Left ventricle myocardium inferior (tissue), 1 donor: ENCODE measurements at places on chromosomes 12 and 14. TPM values are rescaled to one million over a fixed set of nuclear protein-coding genes. Genes with fewer than 3 reads are reported as not detected.

Gene AACS
- total RNA-seq = 11.5 TPM

Gene KRT3
- not detected for total RNA-seq

Gene BCL11B
- total RNA-seq = 0.11 TPM

- H3K36me3 ChIP-seq = no peaks in the 10 kb centered on the region
- H3K4me1 ChIP-seq = no peaks in the 10 kb centered on the region
- DNase-seq = no peak
- H3K27ac ChIP-seq = no peak overlapping the region
- peaks cover 60% of the 10 kb centered on the region for H3K27me3 ChIP-seq
Observed at GRCh38 chr14:100575266-100575995, 11.8 kb downstream of the BEGAIN start.

GRCh38 chr14:37545174-37545573 is 49.9 kb downstream of the FOXA1 start:
- no peak overlapping the region for H3K4me3 ChIP-seq
- no peak overlapping the region for H3K27ac ChIP-seq
- no peaks in the 10 kb centered on the region for H3K4me1 ChIP-seq
- DNase-seq = no peak

Gene ATN1
- 71.4 TPM for total RNA-seq

DNA sequence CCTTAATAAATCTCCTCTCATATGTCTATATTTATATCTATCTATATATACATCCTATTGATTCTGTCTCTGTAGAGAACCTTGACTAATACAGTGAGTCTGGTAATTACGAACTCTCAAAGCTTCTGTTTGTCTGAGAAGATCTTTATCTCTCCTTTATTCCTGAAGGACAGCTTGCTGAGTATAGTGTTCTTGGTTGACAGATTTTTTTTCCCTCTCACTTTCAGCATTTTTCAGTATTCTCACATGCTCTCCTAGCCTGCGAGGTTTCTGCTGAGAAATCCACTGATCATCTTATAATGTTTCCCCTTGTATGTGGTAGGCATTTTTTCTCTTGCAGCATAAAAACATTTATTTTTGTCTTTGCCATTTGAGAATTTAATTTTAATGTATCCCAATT is 67.1 kb downstream of the GPHN start:
- no peaks in the 10 kb centered on the region for H3K36me3 ChIP-seq
- H3K27ac ChIP-seq = no peak overlapping the region
- H3K27me3 ChIP-seq = no peaks in the 10 kb centered on the region

Gene ITFG2
- total RNA-seq = 12.4 TPM

DNA sequence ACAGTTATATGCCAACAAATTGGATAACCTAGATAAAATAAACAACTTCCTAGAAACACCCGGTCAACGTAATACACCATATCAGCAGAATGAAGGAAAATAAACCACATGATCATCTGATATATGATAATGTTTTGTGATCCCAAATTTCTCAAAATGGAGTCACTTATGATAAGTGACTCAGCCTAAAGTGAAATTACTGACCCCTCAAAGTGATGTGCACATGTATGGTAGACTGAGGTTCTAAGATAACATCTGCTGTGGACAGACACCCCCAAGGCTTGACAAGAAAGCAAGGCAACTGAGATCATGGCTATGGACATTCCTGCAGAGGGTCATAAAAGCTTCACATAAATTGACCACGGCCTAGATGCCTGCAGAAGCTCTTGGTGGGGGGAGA is 105.1 kb upstream of the DCN start:
- H3K4me3 ChIP-seq = no peak overlapping the region
- no peak overlapping the region for H3K27ac ChIP-seq
- H3K4me1 ChIP-seq = no peaks in the 10 kb centered on the region
- DNase-seq = no peak
- no peaks in the 10 kb centered on the region for H3K36me3 ChIP-seq
- no peaks in the 10 kb centered on the region for H3K27me3 ChIP-seq

Gene LMNTD1
- total RNA-seq = not detected

Gene CALCOCO1
- total RNA-seq = 201 TPM

- H3K27ac ChIP-seq = no peak overlapping the region
- DNase-seq = no peak
- H3K36me3 ChIP-seq = no peaks in the 10 kb centered on the region
- no peaks in the 10 kb centered on the region for H3K27me3 ChIP-seq
- no peaks in the 10 kb centered on the region for H3K4me1 ChIP-seq
Observed at GRCh38 chr12:19110221-19110940, 19.2 kb upstream of the PLEKHA5 start.

DNA sequence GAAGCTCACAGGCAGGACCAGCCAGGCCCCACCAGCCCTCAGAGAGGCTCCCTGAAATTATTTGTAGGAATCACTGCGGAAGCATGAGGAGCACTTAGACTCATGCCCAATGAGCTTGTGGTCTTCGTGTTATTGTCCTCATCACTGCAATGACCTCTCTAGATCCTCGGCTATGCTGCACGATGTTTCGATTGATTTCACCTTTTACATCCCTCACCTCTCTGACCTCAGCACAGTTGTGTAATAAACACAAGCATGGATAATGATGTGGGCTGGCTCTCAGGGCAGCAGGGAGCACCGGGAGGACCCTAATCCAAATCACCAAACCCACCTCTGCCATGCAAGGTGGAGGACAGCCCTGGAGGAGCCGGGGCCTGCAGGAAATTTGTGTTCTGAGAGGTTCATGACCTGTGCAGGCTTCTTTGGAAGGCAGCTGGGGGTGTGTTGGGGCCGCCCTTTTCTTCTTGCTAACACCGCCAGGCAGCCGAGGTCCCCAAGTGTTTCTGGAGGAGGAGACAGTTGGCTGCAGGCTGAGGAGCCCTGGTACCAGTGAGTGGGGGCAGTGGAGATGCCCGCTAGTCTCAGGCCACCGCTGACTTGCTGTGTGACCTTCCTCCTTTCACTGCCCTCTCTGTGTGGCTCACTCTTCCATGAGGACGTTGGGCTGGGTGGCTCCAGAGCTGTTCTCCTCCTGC is 29.5 kb upstream of the EML1 start:
- H3K27me3 ChIP-seq = no peaks in the 10 kb centered on the region
- no peak for DNase-seq
- H3K36me3 ChIP-seq = no peaks in the 10 kb centered on the region

GRCh38 chr12:269191-269590 is 6.6 kb upstream of the SLC6A13 start:
- no peak for DNase-seq
- H3K4me3 ChIP-seq = no peak overlapping the region
- H3K27ac ChIP-seq = no peak overlapping the region
- H3K27me3 ChIP-seq = no peaks in the 10 kb centered on the region
- H3K4me1 ChIP-seq = peaks cover 29% of the 10 kb centered on the region
- H3K36me3 ChIP-seq = no peaks in the 10 kb centered on the region

Gene RGS6
- total RNA-seq = 23.0 TPM

GRCh38 chr14:88045705-88046104 is 40.8 kb downstream of the GPR65 start:
- H3K27me3 ChIP-seq = peaks cover 14% of the 10 kb centered on the region
- H3K27ac ChIP-seq = peak overlapping the region; percentile 42
- no peak for DNase-seq
- no peaks in the 10 kb centered on the region for H3K36me3 ChIP-seq
- H3K4me3 ChIP-seq = no peak overlapping the region
- no peaks in the 10 kb centered on the region for H3K4me1 ChIP-seq

- peaks cover 4% of the 10 kb centered on the region for H3K36me3 ChIP-seq
- no peak for DNase-seq
- peaks cover 24% of the 10 kb centered on the region for H3K4me1 ChIP-seq
- no peaks in the 10 kb centered on the region for H3K27me3 ChIP-seq
- no peak overlapping the region for H3K4me3 ChIP-seq
Observed at GRCh38 chr12:62484233-62484632, 17.6 kb downstream of the MON2 start.

Gene MSRB3
- 125 TPM for total RNA-seq

Gene ADCY6
- total RNA-seq = 98.4 TPM

DNA sequence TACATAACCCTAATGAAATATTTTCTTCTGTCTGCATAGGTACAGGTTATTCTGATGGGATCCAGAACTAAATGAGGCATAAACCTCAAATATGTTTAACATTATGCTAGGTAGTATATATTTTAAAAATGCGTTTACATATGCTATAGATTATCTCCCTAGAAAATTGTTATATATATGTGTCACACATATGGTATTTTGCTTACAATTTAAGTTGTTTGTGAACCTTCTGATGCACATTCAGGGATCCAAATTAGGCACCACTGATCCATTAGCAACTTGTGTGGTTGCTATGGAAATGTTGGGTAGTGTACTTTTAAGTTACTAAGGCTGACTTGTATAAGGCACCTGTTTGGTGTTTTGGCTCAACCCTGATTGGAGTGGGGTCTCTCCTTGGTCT is 456.7 kb downstream of the AEBP2 start:
- peaks cover 36% of the 10 kb centered on the region for H3K4me1 ChIP-seq
- no peaks in the 10 kb centered on the region for H3K36me3 ChIP-seq
- peak overlapping the region; percentile 71 for H3K27ac ChIP-seq
- H3K4me3 ChIP-seq = no peak overlapping the region
- no peak for DNase-seq

DNA sequence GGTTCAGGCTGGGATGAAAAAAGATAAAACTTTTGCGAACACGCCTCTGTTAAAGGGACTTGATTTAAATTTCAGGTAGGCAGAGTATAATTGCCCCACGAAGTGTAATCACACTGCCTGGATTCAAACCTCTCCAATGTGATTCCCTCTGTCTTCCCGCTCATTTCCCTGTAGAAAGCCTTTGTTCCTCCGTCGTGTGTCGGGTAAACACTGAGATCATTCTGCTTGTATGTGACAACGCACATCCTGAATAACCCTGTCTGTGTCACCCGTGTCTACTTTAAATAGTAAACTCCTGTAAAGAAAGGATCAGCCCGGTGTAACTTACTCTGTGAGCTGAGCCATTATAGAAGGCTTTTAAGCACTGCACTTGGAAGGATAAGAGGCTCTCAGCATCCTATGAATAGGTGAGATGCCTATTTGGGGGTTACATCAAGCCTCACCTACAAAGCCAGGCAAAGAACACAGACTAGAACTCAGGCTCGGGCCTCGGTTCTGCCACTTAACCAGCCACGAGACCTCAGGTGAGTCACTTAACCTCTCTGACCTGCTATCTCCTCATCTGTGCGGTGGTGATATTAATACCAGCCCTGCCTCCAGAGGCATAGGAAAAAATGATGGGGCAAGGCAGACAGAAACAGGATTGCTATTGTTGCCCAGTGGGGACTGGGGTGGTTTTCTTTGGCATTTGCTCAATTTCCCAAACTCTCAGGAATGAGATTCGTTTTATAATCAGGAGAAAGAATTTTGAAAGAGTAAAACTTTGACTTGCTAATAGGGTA is 74.2 kb downstream of the RBM19 start:
- DNase-seq = no peak
- H3K4me1 ChIP-seq = peaks cover 5% of the 10 kb centered on the region
- peaks cover 12% of the 10 kb centered on the region for H3K36me3 ChIP-seq
- no peaks in the 10 kb centered on the region for H3K27me3 ChIP-seq
- no peak overlapping the region for H3K27ac ChIP-seq

DNA sequence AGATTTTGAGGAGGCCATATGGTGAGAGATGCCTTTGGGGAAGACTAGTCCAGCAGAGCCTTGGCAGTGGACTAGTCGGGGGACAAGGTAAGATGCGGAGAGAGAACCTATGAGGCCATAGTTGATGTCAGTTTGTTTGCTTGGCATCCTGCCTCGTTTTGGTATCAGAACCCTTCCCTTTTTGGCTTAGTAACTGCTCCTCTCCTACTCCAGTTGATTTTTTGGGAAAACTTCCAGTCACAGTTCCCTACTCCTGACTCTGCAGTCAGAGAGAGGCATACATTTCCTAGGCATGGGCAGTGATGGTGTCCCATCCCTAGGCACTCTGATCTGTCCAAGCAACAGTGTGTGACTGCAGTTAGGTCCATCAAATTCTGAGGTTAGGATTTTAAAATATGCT is 398.3 kb downstream of the AEBP2 start:
- peaks cover 11% of the 10 kb centered on the region for H3K4me1 ChIP-seq
- no peak overlapping the region for H3K4me3 ChIP-seq
- H3K27ac ChIP-seq = no peak overlapping the region
- no peak for DNase-seq
- no peaks in the 10 kb centered on the region for H3K36me3 ChIP-seq
- H3K27me3 ChIP-seq = no peaks in the 10 kb centered on the region

DNA sequence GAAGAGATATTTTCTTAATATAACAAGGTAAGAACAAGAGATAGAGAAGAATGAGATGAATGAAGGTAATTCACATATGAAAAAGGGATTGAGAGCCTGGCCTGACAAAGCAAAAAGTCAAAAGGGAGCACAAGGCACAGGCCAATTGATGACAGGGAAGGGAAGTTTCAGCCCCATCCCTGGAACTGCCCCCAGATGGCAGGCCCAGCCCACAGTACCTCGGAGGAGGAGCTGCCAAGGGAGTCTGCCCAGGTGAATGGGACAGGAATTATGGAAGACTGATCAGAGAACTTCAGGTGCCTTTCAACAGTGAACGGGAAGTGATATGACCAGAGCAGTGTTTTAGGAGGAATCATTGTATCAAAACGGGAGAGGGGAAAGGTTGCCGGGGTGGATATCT is 15.7 kb downstream of the SNRPF start:
- H3K27ac ChIP-seq = no peak overlapping the region
- no peak for DNase-seq
- peaks cover 6% of the 10 kb centered on the region for H3K36me3 ChIP-seq
- H3K27me3 ChIP-seq = no peaks in the 10 kb centered on the region

DNA sequence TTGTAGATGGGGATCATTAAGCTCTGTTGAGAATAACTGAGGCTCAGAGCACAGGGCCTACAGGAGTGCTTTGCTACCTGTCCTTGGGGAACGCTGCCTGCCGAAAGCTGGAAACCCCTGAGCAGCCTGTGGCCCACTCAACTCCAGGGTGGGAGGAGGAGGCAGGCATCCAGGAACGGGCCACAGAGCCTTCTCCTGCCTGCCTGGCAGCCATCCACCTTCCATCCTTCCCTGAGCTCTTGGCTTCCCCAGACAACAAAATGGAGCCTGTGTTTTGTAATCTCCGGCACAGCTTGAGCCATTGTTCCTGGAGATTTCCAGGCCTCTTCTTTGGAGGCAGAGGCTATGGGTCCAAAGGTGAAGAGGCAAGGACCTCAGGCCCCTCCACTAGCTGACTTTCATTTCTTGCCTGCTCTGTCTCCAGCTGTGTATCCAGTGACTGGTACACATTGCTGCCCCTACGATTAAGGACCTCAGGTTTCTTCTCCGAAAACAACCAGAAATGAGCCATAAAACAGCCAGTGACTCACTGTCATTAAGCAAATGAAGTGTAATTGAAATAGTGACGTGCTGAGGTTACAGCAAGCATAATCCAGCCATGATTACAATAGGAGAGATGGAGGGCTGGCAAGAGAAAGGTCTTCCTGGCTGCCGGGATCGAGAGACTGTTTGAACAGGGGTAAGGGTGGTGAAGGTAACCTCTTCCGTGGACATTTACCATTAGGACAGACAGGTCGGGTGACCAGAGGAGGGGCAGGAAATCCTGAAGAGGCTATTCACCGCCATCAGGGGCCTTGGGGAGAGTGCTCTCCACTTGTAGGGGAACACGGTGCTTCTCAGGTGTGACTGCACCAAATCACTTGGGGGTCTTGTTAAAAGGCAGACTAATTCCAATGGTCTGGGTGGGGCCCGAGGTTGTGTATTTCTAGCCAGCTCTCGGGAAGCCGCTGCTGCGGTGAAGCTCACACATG is 56.3 kb upstream of the KCNA5 start:
- H3K27me3 ChIP-seq = peaks cover 89% of the 10 kb centered on the region
- DNase-seq = no peak
- no peaks in the 10 kb centered on the region for H3K36me3 ChIP-seq
- H3K4me1 ChIP-seq = no peaks in the 10 kb centered on the region
- no peak overlapping the region for H3K4me3 ChIP-seq

Gene GLI1
- 0.93 TPM for total RNA-seq

Gene SBNO1
- 27.1 TPM for total RNA-seq

- no peak for DNase-seq
- peak overlapping the region; percentile 47 for H3K27ac ChIP-seq
- no peaks in the 10 kb centered on the region for H3K27me3 ChIP-seq
- H3K36me3 ChIP-seq = no peaks in the 10 kb centered on the region
- H3K4me1 ChIP-seq = peaks cover 16% of the 10 kb centered on the region
Observed at GRCh38 chr12:88985631-88986030, 366.7 kb downstream of the DUSP6 start.

Gene SOAT2
- not detected for total RNA-seq
